ENCODE measurements at places on chromosomes 6 and 20.

- DNase-seq, result no peak
These were observed 2.4 kb downstream of the NUS1 start for GRCh38 chr6:117677553-117678141.

- no peak for DNase-seq
These were observed 84.3 kb upstream of the IFNGR1 start for GRCh38 chr6:137303441-137303840.

DNA sequence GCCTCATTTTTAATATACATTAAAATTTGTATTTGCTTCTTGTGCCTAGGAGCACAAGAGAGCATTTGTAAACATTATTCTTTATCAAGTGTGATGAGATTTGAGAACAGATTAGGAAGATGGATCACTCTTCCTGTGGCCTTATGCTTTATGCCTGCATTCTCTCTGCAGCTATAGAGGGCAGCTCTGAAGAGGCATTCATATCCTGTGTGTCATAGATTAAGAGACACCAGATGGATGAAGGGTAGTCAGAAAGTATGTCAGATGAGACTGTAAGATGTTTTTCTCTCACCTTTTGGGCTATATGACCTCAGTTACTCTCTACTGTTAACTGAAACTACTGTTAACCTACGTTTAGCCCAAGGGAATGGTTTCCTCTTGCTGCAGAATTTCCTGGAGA, 61.4 kb downstream of the DNAH8 start:
- no peak for DNase-seq

DNA sequence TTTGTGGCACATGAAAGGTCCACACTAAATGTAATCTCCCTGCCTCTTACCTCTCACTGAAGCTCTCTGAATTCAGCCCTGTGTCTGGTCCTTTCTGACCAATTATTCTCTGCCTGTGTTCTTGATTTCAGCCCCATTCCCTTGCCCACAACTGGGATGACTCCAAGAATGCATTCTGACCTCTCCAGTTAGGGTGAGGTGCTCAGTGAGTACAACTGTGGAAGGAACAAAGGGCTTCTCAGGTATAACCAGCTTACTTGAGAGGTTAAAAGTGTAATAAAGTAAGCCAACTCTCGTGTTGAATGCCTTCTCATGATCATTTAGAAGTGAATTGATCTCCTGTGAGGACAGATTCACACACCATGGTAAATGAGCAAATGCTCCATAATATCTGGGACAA, 88.1 kb downstream of the GCLC start:
- DNase-seq, result no peak

DNA sequence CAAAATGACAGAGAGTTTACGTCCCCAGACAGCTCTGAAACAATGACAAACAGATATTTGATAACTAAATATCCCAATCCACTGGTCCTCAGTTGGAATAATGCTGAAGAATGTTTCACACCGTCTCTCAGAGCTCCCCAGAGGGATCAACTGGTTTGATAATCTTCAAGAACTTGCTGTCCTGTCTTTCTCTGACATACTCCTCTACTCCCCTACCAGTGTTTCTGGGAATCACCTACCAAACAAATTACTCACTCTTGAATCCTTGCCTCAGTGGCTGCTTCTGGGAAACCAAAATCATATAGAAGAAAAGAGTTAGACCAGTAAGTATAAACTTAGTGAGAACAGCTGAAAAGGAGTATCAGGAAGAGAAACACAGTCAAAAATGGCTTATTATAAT, 469.7 kb upstream of the JAG1 start:
- no peak for DNase-seq

DNA sequence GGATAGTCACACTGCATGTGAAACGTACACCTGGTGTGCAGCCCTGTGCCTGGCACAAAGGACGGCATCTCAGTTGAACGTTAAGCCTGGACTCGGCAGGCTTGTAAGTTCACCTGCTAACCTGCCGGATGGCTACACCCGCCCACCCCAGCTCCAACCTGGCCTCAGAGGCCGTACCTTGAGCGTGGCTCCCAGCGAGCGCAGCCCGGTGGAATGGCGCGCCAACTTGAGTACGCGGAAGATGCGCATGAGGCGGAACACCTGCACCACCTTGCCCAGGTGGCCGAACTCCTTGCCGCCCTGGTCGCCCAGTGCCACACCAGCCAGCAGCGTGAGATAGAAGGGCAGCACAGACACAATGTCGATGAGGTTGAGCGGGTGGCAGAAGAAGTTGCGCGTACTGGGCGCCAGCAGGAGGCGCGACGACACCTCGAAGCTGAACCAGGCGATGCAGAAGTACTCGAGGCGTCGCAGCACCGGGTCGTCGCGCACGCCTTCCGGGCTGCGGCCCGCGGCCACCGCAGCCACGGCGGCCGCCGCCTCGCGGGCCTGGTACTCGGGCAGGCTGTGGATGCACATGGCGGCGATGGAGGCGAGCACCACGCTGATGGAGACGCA, 3.3 kb downstream of the KCNS1 start:
- DNase-seq, result peak; percentile 28

GRCh38 chr6:26243752-26244151, 121.2 kb upstream of the BTN3A2 start:
- no peak for DNase-seq

GRCh38 chr20:3646651-3647050, 16.5 kb downstream of the GFRA4 start:
- DNase-seq, result no peak

DNA sequence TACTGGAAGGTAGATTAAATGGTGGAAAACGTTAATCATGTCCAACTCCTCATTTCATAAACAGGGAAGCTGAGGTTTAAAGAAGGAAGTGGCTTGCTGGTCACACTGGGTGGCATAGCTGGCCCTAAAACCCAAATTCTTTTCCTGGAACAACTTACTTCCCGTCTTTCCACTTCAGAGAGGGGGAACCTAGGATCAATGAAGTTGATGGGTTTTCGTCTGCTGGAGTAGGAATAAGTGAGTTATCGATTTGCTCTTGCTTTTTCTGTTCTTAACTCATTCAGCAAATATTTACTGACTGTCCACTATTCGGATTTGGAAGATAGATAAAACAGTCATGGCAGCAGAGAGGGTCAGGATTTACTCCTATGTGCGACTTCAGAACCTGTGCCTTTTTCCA, 1.2 kb upstream of the SYS1 start:
- DNase-seq, result no peak

GRCh38 chr20:51385646-51386530, 156.6 kb downstream of the NFATC2 start:
- DNase-seq, result no peak

- no peak for DNase-seq
These were observed 9.6 kb downstream of the BTNL2 start for GRCh38 chr6:32397252-32397920.

- no peak for DNase-seq
These were observed 79.6 kb upstream of the MAP3K4 start for GRCh38 chr6:160911949-160912348.

DNA sequence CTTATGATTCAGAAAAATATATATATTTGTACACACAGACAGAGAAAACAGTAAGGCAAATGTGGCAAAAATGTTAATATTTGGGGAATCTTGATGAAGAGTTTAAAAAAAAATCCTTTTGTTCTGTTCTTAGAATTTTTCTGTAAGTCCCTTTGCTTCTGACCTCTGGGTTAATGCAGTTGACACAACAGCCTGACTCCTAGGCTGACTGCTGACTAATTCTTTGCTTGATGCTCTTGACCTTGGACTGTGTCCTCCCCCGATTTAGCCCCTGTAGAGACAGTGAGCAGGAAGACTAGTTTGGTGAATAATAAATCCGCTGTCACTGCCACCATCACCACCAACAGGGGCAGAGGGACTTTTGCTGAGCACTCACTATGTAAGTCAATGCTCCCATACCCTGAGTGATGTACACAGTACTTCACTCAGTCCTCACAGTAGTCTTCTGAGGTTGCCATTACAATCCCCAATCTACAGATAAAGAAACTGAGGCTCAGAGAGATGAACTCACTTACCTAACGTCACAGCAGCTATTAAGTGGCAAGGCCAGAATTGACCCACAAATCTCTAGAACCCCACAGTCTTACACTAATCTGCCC, 71.7 kb downstream of the SNX5 start:
- no peak for DNase-seq

GRCh38 chr6:131116755-131117360, 18.4 kb upstream of the AKAP7 start:
- DNase-seq, result no peak

DNA sequence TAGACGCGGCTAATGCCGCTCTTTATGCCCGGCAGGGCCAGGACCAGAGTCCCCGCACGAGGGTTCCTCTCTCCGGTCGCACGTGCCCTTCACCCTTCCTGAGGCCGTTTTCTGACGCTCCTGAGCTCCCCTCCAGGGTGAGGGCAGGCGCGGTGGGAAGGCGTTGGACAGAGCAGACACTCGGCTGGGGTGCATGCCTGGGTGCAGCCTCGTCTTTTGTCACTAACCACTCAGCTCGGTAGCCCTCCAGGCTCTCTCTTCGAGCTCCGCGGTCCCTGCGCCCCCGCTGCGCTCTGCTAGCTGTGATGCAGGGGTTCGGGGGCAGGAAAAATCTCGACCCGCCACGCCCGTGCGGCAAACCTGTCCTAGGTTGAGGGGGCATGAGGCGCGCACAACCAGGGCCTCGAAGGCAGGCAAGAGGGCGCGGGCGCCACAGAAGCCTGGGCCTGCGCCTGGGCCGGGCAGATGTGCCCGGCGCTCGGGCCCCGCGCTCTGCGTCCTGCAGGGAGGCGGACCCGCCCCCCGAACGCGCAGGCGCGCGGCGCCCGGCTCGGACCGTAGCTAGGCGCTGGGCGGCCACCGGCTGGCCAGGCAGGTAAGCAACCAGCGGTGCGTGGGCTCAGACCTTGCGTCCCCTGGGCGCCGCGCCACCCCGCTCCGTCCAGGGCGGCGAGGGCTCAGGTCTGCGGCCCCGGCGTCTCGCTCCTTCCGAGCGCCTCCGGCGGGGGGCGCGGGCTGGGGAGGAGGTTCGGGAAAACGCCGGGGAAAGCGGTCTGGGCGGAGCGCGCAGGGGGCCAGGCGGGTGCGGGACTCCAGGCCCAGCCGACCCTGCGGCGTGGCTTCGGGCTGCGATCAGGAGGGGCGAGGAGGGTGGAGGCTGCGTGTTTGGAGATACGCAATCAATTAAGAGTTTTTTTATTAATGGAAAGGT, at the start of gene L3MBTL1:
Gene L3MBTL1, plus strand, starts transcription at position 548 of the 931 bp plus-strand sequence. CDS start 5,807 bp downstream, outside the sequence.
- DNase-seq, result no peak

- no peak for DNase-seq
These were observed 98.7 kb upstream of the RIPOR2 start for GRCh38 chr6:25034431-25034921.

- DNase-seq, result no peak
These were observed 152.6 kb downstream of the TSHZ2 start for GRCh38 chr20:53124803-53125202.

GRCh38 chr20:51570739-51571459, 28.4 kb upstream of the NFATC2 start:
- DNase-seq, result no peak

DNA sequence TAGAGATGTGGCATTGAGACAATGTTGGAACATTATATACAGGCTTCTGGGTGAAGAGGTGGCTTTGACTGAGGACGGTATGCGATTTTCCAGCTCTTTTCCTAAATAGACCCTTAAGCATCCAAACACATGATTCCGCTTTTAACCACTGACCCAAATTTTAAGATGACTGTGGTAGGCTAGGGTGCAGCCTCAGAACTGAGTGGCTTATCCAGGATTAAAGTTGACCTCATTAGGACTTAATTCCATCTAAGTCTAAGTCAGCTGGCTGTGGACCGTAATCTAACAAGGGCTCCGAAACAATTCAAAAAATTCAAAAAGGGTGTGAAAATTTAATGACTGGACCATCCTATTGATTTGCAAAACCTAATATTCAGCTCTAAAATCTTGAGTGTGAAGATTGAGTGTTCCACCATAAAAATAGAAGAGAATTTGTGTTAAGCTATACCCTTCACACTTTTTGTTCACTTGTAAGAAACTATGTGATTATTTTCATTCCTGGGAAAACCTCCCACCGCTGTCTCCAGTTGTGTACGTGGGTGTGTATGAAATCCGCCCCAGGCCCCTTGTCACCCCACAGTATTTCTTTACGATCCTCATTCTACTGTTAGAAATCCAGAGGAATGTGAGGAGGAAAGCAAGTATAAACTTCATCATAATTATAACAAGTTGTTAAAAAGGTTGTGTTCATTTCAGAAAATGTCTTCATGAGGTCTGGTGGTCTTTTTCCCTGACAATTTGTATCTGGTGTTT, 2.7 kb downstream of the PCMTD2 start:
- DNase-seq, result no peak

DNA sequence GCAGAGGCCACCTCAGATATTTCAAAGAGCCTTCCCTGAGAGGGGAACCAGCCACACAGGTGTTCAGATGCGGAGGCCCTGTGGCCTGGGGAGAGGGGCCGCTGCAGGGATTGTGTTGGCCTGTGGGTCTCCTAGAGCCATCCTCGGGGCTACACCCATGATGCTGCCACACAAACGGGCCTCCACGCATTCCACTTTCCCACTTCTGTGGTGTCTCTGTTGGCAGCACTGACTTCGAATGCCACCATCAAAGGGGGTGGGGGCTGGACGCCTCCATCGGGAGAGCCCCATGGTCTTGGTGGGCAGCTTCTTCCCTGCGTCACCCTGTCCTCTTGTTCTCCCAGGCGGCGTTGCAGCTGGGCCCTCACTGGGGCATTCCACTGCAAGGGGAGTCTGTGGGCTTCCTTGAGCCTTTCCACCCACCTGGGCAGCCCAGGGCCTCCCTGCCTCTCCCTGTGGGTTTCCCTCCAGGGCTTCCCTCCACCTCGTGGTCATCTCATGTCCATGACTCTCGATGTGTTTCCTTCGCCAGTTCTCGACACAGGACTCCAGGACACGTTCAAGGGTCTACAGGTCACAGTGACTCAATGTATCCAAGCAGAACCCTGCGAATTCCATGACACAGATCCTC, 145.5 kb downstream of the ERMARD start:
- no peak for DNase-seq

DNA sequence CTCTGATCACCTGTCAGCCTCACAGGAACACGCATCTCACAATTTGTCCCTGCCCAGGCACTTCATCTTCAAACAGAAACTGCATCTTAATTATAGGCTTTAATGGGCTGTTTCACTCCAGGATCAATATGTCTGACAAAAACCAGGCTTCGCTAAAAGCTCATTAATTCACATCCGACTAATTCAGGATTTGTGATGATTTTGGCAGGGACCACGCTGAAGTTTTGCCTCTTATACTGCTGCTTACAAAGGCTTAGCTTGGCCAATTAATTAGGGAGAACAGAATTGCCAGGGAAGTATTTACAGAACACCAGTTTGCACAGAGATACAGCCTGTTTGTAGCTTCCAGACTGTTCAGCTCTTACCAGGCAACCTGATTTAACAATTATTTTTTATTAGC, 541.0 kb upstream of the SPTLC3 start:
- no peak for DNase-seq

- DNase-seq, result no peak
These were observed 135.4 kb downstream of the CDC5L start for GRCh38 chr6:44522871-44523270.

- DNase-seq, result no peak
These were observed 165.6 kb upstream of the SULF2 start for GRCh38 chr20:47950913-47951283.

DNA sequence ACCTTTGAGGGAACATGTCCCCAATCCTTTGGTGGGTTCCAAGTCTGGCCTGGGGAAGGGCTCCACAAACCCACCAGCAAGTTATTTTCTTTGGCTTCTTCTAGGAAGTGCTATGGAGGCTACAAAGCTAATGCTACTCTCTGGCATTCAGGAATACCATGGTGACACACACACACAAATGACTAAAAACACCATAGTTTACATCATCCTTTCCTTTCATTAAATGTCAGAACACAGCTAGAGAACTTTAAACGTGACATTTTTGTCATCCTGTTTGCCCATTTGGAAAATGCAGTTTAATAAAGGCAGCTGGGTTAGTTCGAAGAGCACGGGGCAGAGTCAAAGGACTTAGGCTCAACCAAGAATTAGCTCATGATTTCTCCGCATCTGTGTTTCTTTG, 40.2 kb upstream of the PROKR2 start:
- no peak for DNase-seq

Data from stimulated activated naive CD4-positive, alpha-beta T cell treated with Interleukin-2 at 50 U/mL for 16 hours (primary cell).